ENCODE measurements at places on chromosomes 16 and 17.

DNA sequence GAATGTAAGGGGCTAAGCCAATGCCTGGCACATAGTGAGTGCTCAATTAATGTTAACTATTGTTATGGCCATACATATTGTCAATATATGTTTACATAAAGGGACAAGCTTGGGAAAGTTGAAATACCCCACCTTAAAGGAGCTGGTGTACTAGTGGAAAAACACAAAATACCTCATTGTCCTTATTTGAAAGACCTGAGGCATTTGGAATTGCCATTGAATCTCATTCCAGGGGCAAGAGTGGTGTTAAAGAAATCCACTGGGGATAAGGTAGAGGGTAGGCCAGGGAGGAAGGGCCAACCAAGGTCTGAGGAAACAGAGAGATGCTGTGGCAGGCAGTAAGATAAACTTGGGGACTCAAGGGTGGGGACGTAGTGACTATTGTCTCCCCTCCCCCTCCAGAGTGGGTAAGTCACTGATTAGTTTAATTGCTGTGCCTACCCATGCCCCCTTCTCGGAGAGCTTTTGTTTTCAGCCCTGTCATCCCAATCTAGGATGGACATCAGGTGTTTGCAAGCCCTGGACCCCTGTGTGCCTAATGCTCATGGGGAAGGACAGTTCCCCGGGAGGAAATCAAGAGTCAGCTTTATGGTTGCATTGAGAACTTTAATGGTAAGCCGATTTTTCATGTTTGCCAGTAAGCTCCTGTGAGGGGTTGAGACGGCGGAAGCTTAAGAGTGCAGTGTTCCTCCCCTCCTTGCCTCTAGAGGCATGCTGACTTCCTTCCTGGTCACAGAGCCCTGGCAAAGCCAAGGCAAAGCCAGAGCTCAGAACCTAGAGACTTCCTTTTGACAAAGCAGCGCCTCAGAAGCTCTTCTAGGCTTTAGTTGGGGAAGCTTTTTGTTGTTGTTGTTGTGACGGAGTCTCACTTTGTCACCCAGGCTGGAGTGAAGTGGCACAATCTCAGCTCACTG is 2.5 kb upstream of the HEATR9 start:
- DNase-seq = peak; percentile 59

DNA sequence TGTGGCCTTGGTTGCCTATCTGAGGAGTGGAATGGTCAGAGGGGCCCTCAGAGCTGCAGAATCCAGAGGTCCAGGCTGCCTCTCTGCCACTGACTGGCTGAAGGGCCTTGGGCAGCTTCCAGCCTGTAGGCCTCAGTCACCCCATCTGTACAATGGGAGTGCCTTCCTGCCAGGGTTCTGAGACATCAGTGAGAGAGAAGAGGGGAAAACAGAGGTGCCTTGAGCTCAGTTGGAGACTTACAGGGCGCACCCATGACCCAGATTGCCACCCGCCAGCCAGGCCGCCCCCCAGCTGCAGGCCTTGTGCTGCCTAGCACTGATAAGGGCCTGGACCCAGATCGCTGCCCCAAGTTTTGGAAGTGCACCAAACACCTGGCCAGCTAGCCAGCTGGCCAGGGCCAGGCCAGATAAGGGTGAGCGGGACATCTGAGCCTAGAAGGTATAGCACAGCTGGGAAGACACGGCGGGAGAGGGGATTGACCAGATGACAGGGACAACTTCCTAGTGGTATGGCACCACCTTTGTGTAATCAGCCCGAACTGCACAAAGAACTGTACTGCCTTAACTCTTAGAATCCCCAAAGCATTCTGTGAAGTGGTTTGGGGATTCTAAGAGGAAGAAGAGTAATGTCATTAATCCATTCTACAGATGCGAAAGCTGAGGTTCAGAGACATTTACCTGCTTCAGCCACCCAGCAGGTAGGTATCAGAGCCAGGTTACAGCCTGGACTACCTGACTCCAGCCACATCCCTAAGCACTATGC is 1.4 kb downstream of the SLC4A1 start:
- DNase-seq = no peak

DNA sequence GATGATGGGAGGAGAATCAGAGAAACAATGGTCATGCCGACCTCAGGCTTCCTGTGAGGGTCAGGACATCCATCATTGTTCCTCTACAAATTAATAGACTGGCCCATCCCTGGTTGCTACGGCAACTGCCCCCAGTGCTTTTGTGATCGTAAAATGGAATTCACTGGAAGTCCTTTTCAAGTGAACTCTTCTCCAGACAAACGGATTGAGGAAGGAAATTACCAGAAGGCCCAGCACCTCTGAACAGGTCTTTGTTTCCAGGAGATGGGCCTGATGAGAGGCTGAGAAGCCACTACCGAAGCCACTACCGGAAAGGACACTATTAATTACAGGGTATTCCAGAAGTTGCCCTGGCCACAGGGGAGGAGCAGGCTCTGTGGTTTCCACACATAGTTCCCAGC is 126.0 kb downstream of the MGAT5B start:
- no peak for DNase-seq

GRCh38 chr17:50237901-50238300 is 36.4 kb upstream of the TMEM92 start:
- DNase-seq = no peak

GRCh38 chr16:75241412-75241811 is 10.0 kb downstream of the BCAR1 start:
- no peak for DNase-seq

- DNase-seq = no peak
Measured at GRCh38 chr16:48533931-48534330, 76.0 kb downstream of the N4BP1 start.

DNA sequence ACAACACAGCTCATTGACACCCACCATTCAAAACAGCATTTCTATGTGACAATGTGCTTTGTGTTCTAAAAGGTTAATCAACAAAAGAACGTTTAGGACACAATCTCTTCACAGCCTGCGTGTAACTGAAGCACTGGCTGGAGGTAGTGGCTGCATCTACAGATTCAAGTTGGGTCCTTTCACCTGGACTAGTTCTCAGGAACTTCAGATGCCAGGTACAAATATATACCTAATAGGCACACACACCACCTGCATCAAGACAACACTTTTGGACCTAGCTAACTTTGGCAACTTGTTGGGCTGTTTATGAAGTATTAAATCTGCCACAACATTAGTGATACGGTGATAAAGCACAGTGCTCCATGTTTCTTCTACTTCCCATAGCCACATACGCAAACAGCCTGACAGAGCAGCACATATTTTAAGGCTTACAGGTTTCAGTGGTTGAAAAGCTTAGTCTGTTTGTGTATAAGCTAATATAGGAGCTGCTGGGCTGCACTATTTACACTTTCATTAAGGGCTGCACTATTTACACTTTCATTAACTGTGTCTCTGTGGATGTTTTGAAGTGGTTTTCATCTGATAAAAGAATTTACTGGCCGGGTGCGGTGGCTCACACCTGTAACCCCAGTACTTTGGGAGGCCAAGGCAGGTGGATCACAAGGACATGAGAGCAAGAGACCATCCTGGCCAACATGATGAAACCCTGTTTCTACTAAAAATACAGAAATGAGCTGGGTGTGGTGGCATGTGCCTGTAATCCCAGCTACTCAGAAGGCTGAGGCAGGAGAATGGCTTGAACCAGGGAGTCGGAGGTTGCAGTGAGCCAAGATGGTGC is 132.6 kb downstream of the PARN start:
- DNase-seq = no peak

GRCh38 chr16:65002265-65002664 is 119.6 kb downstream of the CDH11 start:
- no peak for DNase-seq

GRCh38 chr16:17070882-17071592 is 399.7 kb downstream of the XYLT1 start:
- peak; percentile 41 for DNase-seq

DNA sequence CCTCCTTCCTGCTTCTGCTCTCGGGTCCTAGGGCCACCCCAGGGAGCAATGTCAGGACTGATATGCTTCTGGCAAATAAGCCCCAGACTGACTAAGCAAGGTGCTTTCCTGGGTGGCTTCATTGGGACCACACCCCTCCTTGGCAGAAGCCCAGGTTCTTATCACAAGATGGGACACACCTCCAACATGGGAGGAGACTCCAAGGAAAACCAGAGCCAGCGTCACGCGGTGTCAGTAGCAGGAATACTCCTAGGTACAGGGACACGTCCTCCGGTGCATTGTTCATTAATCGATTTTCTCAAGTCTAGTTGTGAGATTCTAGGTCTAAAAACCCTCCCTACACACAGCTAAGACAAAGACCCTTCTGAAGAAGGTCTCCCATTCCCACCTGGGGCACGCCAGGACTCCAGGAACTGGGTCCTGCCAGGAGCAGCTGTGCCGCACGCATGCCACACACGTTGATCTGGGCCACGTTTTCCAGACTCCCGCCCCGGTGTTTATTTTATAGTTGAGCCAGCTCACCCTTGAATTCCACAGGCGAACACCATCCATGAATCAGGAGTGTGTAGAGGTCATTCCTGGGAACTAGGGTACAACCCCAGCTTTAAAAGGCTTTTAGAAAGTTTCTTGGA is 30.8 kb downstream of the FA2H start:
- no peak for DNase-seq

GRCh38 chr17:74547736-74548135 is 1.8 kb upstream of the CD300C start:
- peak; percentile 50 for DNase-seq

DNA sequence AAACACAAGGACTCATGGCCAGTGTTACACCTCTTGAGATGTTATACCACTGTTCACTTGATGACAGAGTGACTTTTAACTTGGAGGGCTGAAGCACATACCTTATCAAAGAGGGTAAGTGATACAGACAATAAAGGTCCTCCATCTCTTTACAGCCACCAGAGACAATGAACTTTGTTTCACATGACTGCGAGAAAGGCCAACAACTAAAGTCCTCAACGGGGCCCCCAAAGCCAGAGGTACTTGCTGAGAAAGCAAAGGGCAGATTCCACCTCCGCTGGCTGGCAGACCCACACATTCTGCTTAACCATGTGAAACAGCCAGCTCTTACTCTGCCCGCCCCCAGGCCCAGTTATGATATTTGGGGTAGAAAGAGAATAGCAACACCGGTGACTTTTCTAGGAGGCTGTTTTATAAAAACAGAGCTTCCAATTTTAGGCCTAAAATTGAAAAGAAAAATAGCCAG is 21.4 kb downstream of the DCUN1D3 start:
- DNase-seq = no peak

- DNase-seq = no peak
Measured at GRCh38 chr16:31568577-31569359, 41.1 kb downstream of the AHSP start.

- no peak for DNase-seq
Measured at GRCh38 chr17:39954876-39955275, 7.9 kb upstream of the GSDMA start.

DNA sequence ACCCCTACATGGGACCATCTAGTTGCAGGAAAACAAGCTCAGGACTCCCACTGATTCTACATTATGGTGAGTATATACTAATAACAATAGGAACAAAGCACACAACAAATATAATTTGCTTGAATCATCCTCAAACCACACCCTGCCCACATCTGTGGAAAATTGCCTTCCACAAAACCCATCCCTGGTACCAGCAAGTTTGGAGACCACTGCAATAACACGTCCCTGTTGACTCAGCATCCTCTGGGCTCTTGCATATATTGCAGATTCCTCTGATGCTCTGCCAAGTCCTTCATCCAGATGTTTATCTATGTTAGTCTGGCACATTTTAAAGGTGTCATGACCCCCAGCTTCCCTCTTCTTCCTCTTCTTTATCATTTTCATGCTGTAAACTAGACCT is 138.4 kb downstream of the PCTP start:
- DNase-seq = no peak

DNA sequence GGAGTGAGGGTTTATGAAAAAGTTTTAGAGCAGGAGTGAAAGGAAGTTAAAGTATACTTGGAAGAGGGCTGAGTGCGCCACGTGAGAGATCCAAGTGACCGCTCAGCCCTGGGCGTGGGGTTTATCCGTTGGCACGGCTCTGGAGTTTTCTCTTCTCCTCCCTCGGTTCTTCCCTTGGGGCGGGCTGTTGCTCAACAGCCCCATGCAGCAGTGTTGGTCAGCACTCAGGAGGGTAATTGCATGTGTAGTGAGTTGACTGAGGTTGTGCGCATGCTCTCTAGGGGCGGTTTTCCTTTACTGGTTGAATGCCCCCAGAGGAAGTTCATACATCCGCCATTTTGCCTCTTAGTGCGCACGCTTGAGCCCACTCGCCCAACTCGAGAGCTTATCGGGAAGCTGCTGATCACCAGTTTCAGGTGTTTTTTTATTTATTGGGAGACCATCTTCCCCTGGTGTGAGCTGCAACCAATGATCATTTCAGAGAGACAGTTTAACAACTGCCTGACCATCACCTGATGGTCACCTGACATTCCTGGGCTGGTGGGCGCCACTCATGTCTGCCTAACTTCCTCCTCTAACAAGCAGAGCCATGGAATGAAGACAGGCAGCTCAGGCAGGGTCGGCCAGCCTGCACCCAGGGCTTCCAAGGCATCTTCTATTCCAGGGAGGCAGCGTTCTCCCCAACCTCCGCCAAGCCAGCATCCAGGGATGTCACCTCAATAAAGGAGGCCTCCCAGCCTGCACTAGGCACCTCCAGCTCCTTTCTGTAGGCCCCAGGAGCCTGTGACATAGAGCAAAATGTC is 41.3 kb upstream of the DNAH17 start:
- no peak for DNase-seq

DNA sequence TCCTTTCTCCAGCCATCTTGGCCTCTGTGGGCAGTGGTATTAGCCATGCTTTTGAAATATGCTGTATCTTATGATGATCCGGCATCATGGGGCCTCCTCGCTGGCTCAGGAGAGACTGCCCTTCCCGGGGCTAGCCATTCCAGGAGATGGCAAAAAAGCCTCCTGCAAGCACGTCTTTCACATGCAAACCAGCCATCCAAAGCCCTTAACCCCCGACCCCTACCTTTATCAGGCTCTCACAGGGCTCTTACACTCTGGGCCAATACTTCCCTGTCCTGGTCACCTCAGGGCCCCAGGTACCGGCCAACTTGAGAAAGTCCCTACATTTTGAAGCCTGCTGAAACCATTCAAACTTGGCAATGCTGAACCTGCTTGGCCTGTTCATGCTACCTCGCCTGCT is 36.4 kb downstream of the MYH13 start:
- DNase-seq = no peak

- no peak for DNase-seq
Measured at GRCh38 chr17:28738680-28739384, 5.0 kb upstream of the TRAF4 start.

GRCh38 chr17:4124999-4125398 is 17.8 kb downstream of the ZZEF1 start:
- DNase-seq = no peak

GRCh38 chr17:33901085-33901484 is 354.0 kb upstream of the CCL2 start:
- no peak for DNase-seq

GRCh38 chr17:17186551-17187505 is 19.3 kb downstream of the PLD6 start:
- no peak for DNase-seq

DNA sequence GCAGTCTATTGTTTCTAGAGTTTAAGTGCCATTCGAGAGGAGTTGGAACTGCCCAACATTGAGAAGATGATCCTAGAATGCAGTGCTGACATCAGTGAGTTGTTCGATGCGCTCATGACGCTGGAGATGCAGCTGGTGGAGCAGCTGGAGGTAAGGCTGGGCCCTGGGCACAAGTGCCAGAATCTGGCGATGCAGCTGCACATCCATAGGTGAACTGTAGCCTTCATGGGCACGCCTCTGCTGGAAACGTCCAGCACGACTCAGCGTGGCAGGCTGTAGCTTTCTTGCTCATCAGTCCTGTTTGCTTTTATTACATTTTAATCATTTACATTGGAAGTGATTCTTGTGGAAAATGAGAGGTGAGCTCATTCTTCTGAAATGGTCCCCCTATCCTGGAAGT is 31.7 kb downstream of the DRC3 start:
- DNase-seq = no peak

All from activated CD4-positive, alpha-beta T cell treated with anti-CD3 and anti-CD28 coated beads, Interleukin-2, amount 10 ng/mL, durations not matched to agents 7 days and 5 days (primary cell).